Naive thymus-derived CD4-positive, alpha-beta T cell (primary cell): ENCODE measurements at places on chromosomes 4 and X. TPM values are rescaled to one million over a fixed set of nuclear protein-coding genes. Genes with fewer than 3 reads are reported as not detected.

The SOWAHB gene
- total RNA-seq, result not detected

DNA sequence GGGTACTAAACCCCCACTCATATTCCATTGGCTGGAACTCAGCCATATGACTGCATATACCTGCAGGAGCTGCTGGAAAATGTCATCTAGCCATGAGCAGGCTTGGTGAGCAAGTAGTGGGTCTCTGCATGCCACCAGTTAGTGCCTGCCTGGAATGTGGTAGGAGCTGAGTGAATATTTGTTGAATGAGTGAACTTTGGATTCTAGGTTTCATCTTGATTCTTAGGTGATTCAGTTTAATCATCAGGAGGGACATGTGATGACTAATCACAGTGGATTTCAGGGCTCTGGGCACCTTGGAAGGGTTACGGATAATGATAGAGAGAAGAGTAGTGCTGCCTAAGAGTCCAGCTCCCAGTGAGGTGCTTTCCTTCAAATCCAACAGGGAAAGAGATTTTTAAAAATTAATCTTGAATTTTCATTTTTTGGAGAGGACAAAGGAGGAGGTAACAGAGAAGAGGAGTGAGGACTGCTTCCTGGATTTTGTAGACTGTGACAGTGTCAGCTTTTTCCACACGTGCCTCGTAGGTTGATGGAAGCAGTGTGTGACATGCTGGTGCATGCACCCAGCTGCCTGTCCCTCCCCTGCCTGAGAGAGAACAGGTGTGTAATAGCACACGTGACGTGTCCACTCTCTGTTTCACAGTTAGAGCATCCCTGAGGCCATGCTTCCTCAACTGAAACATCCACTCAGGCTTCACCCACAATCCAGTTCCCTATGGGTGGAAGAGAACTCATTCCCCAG, 30.4 kb downstream of the NHS start:
- H3K36me3 ChIP-seq, result no peaks in the 10 kb centered on the region
- H3K4me3 ChIP-seq, result no peak overlapping the region
- H3K27me3 ChIP-seq, result no peaks in the 10 kb centered on the region
- no peak for DNase-seq
- H3K4me1 ChIP-seq, result no peaks in the 10 kb centered on the region

DNA sequence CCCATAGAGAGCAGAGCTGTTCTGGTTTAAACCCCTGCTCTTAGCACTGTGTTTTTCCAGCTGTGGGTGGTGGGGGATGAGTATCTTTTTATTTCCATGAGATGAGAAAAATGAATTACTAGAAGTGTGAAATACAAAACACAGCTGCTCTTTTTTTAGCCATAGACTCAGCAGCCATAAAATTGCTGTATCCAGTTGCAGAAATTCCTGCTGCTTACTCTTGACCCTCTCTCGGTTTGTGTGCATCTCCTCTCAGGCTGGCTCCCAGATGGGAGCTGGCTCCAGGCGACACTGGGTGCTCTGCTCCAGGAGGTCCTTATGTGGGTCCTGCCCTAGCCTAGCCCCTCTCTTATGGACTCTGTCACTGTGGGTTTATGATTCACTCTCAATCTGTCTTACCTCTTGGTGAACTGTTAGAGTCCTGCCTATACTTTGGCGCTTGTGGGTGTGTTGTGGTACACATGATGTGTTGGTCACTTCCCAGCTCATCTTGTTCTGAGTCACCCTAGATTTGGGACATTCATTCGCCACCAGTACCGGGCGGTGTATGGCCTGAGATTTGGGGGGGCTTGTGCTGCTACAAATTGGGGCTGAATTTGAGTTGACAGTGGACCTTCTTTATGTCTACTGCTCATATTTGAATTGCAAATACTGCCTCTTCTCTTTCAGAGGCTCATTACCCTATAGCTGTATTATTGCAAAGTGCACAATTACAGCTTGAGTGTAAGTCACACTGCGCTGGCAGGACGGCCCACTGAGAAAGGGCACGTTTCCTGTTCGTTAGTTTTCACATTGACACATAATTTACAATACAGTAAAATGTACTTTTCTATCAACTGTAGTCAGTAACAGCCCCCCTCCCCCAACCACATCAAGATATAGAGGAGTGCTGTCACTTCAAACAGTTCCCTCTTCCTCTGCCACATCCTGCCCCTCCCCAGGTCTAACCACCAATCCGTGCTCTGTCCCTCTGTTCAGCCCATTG, 46.9 kb upstream of the MSANTD1 start:
- H3K27ac ChIP-seq, result peak overlapping the region; percentile 29
- peak; percentile 93 for DNase-seq
- no peaks in the 10 kb centered on the region for H3K27me3 ChIP-seq
- H3K4me1 ChIP-seq, result peaks cover 40% of the 10 kb centered on the region
- no peaks in the 10 kb centered on the region for H3K36me3 ChIP-seq

The HMX1 gene
- not detected for total RNA-seq

DNA sequence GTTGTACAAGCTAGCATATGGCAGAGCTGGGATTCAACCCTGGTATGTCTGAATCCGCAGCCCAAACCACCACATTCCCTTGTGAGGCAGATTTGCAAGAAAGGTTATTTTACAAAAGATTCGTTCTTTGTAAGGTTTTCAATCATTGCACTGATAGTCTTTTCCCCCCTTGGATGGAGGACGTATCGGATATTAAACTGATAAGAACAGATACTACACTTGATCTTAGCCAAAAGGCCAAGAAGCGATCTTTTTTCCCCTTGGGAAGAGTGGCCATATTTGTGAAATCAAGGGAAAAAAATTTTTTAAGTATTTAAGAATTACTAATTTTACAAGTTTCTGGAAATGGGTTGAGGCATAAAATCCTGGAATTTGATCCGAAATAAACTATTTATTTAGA, 34.4 kb upstream of the MSMO1 start:
- no peak overlapping the region for H3K27ac ChIP-seq
- H3K27me3 ChIP-seq, result no peaks in the 10 kb centered on the region
- no peak overlapping the region for H3K4me3 ChIP-seq
- H3K36me3 ChIP-seq, result no peaks in the 10 kb centered on the region
- H3K4me1 ChIP-seq, result peaks cover 18% of the 10 kb centered on the region

The GLRA3 gene
- not detected for total RNA-seq

The NUDT11 gene
- 0.16 TPM for total RNA-seq
